ENCODE measurements at places on chromosomes 1 and 21.
A peak's percentile ranks its signal among the peaks of the same experiment; 100 is the strongest.

- peaks cover 16% of the 10 kb centered on the region for H3K36me3 ChIP-seq
- H3K4me3 ChIP-seq = no peak overlapping the region
- no peak overlapping the region for H3K27ac ChIP-seq
Measured at GRCh38 chr1:228194921-228195812, 12.7 kb upstream of the OBSCN start.

- H3K4me3 ChIP-seq = no peak overlapping the region
- H3K27ac ChIP-seq = no peak overlapping the region
Measured at GRCh38 chr1:1185101-1185765, 11.6 kb downstream of the TTLL10 start.

DNA sequence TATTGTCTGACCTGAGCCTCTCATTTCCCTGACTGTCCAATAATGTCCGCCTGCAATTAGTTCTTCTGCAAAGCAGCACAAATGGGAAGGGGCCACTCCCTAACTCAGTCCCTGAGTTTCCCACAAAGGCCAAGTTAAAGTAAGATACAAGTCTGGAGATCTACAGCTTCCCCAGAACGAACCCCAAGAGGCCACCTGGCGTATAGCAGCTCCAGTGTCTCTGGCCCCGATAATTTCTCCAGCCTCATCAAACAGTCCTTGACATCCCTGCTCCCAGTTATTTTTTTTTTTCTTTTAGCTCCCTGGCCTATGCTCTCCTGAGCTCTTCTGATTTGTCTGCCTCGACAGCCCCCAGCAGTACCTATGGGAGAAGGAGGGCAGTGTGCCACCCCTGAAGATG is 8.1 kb upstream of the ACKR1 start:
- H3K4me3 ChIP-seq = no peak overlapping the region
- peaks cover 4% of the 10 kb centered on the region for H3K4me1 ChIP-seq
- peaks cover 64% of the 10 kb centered on the region for H3K27me3 ChIP-seq
- no peak overlapping the region for H3K27ac ChIP-seq

DNA sequence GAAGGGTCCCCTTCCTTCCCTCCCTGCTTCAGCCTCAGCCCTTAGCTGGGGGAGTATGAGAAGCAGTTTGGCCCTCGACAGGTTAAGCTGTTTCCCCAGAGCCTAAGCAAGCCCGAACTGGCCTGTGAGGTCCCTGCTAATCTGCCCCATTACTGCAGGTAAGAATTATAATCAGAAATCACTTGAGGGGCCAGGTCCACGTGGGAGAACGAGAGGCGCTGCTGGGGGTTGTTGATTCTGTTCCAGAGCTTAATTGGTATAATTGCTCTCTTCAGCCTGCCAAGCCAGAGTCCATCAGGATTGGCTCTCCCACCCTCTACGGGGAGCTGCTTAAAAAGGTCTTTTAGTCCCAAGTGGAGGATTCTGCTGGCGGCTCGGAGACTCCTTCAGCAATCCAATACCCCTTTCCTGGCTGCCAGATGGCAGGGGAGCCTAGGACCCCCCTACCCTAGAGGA is 70.8 kb downstream of the UBE2T start:
- no peak overlapping the region for H3K4me3 ChIP-seq
- no peak for DNase-seq
- no peaks in the 10 kb centered on the region for H3K4me1 ChIP-seq

- no peaks in the 10 kb centered on the region for H3K4me1 ChIP-seq
- no peak overlapping the region for H3K4me3 ChIP-seq
- H3K27ac ChIP-seq = peak overlapping the region; percentile 33
- no peak for DNase-seq
Measured at GRCh38 chr1:38898653-38899230, 17.4 kb upstream of the GJA9 start.

- H3K27ac ChIP-seq = no peak overlapping the region
- no peak overlapping the region for H3K4me3 ChIP-seq
- DNase-seq = no peak
- no peaks in the 10 kb centered on the region for H3K36me3 ChIP-seq
- no peaks in the 10 kb centered on the region for H3K27me3 ChIP-seq
- no peaks in the 10 kb centered on the region for H3K4me1 ChIP-seq
Measured at GRCh38 chr1:1047963-1048362, 26.1 kb downstream of the RNF223 start.

DNA sequence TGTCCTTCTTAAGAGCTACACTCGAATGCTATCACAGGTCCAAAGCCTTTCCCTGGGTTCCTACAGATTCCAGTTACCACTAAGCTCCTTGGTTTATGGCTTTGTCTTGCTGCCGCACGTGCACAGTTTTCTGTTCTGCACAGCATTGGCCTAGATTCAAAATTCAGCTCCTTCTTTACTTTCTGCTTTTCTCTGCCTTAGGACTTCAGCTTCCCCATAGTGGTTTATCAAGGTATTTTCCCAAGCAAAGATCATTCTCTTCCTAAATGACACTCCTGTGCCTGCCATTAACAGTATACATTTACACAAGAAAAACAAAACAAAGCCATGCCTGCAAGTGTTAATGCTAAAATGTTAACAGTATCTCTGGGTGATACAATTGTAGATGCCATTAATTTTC is 41.8 kb downstream of the PTPRU start:
- no peak overlapping the region for H3K27ac ChIP-seq
- peaks cover 4% of the 10 kb centered on the region for H3K27me3 ChIP-seq
- DNase-seq = no peak
- no peaks in the 10 kb centered on the region for H3K4me1 ChIP-seq

DNA sequence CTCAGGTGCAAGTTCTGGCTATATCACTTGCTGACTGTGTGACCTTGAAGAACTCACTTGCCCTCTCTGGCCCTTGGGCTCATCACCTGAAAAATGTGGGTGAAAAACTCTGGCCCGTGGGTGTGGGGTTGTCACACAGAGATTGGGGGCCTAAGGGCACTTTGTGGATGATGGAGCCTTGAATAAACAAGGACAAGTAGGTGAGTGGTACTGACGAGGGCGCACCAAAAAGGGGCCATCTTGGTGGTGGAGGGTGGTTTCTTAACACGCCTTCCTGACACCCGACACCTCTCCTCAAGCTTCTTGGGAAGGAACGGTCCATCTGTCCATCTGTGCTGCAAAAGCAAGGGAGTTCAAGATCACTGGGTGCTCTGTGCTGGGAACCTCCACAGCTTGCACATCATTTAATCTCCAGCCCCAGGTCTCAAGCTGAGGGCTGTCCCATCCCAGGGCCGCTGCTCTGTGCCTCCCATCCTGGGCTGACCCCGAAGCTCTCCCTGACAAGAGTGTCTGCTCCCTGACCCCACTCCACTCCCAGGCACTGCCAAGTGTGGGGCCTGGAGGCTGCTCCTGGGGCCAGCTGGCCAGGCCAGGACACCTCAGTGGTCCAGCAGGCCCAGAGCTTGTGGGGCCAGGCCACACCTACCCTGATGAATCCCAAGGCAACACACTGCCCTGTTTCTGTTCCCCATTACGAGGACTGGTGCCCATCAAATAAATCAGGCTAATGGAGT is 97.3 kb downstream of the GLIS1 start:
- H3K27ac ChIP-seq = no peak overlapping the region
- H3K36me3 ChIP-seq = no peaks in the 10 kb centered on the region
- H3K4me1 ChIP-seq = no peaks in the 10 kb centered on the region

DNA sequence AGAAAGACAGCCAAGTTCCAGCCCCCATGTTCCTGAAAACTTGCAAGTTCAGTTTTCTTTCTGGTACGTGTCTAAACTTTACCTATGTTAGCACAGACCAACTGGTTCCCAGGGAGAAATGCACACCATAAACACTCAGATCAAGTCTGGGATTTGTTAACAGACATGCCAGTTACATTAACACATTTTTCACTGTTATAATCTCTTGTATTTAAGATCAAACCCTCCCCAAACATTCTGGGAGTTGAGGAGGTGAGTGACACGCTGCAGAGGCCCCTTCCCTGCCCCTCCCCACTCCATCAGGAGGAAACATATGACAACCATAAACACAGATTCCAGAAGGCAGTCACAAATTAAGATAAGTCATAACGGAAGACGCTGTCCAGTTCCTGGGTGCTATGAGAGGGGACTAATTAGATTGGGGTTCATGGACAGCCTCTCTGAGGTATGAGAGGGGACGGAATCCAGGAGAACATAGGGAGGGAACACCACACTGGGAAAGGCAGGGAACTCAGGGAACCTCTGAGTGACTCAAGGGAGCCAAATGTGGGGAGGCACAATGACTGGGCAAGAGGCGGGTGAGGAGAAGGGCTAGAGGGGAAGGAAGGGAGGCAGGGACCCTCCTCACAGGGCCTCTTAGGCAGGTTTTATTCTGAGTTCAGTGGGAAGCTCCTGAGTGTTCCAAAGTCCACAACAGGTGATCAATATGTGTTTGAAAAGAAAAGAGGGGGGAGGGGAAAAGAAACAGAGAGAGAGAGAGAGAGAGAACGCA is 25.0 kb downstream of the DUSP10 start:
- peaks cover 16% of the 10 kb centered on the region for H3K27me3 ChIP-seq
- H3K27ac ChIP-seq = no peak overlapping the region
- peaks cover 64% of the 10 kb centered on the region for H3K4me1 ChIP-seq
- no peak overlapping the region for H3K4me3 ChIP-seq
- peaks cover 17% of the 10 kb centered on the region for H3K36me3 ChIP-seq

DNA sequence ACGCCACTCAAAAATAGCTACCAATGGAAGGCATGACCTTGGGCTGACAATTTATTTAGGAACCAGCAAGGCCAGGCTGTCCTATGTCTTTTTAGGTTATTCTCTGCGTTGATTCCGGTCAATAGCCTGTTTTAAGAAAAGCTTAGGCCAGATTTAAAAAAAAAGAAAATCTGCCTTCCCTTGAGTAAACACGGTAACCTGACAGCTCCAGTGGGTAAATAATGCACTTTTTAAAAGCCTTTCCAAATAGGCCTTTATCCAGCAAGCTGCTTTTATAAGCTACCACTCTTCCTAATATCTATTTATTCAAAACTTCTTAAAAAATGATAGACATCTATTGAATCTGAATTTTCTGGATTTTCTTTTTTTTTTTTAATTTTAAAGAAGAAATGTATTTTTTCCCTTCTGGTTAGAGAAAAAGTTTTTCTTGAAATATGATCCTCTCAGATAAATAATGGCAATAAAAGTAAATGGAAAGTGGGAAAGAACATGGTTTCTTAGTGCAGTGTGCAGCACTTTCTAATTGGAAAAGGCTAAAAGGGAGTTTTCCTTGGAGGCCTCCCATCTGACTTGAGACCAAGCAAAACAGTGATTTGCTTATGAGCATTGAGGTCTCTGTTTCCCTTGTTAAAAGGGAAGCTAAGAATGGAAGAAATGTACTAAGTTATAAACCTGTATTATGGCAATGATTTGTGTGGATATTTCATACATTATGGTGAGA is 281.0 kb upstream of the RUNX1 start:
- H3K27ac ChIP-seq = no peak overlapping the region
- H3K27me3 ChIP-seq = peaks cover 6% of the 10 kb centered on the region
- peaks cover 6% of the 10 kb centered on the region for H3K36me3 ChIP-seq

DNA sequence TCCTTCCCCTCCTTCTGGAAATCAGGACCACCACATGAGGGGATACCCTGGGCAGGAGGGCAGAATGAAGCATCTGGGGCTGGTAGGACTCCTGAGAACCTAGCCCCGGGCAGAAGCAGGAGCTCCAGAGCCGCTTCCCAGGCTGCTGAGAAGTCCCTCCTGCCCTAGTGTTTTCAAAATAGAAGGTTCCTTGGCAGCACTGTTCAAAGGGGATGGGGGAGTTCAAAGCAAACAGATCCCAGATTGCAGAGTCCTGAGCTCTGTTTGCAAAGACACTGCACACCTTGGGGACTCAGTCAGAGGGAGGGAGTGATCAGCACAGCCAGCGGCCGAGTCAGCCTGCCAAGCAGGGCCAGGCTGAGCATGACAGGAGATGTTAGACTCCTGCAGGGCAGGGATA is 177.8 kb downstream of the PTPRU start:
- no peak overlapping the region for H3K4me3 ChIP-seq
- H3K27ac ChIP-seq = no peak overlapping the region
- no peak for DNase-seq
- peaks cover 23% of the 10 kb centered on the region for H3K27me3 ChIP-seq
- H3K36me3 ChIP-seq = no peaks in the 10 kb centered on the region

DNA sequence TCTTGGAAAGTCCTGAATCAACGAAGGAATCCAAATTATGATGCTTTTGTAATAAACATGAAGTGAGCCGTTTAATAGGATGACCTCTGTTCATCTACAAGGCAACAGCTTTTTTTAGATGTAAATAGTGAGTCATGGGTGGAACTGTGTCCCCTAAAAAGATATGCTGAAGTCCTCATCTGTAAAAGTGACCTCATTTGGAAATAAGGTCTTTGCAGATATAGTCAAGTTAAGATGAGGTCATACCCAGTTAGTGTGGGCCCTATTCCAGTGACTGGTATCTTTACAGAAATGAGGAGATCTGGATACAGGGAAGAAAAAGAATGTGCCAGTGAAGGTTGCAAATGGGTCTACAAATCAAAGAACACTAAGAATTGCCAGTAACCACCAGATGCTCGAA is 1287.3 kb upstream of the ADGRL4 start:
- no peak overlapping the region for H3K27ac ChIP-seq
- H3K27me3 ChIP-seq = no peaks in the 10 kb centered on the region
- H3K4me3 ChIP-seq = no peak overlapping the region

GRCh38 chr1:176515310-176515709 is 52.3 kb downstream of the PAPPA2 start:
- H3K4me1 ChIP-seq = no peaks in the 10 kb centered on the region
- no peak for DNase-seq
- H3K27ac ChIP-seq = no peak overlapping the region
- no peak overlapping the region for H3K4me3 ChIP-seq

- H3K4me3 ChIP-seq = no peak overlapping the region
- peaks cover 27% of the 10 kb centered on the region for H3K4me1 ChIP-seq
- H3K27me3 ChIP-seq = no peaks in the 10 kb centered on the region
- no peak for DNase-seq
Measured at GRCh38 chr1:200526709-200527612, 93.6 kb downstream of the KIF14 start.

DNA sequence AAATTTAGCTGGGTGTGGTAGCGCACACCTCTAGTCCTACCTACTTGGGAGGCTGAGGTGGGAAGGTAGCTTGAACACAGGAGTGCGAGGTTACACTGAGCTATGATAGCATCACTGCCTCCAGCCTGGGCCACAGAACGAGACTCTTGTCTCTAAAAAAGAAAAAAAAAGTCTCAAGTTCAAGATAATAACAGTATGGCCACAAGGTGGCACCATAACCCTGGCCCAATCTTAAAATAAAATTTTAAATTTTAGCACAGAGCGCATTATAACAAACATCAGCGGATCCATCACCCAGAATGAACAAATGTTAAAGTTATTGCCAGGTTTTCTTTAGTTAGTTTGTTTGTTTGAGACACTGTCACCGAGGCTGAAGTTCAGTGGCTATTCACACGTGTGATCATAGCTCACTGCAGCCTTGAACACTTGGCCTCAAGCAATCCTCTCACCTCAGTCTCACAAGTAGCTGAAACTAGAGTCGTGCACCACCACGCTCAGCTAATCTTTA is 2.9 kb upstream of the HTR6 start:
- DNase-seq = peak; percentile 45
- peaks cover 33% of the 10 kb centered on the region for H3K27me3 ChIP-seq
- H3K27ac ChIP-seq = no peak overlapping the region
- peaks cover 11% of the 10 kb centered on the region for H3K4me1 ChIP-seq
- H3K4me3 ChIP-seq = no peak overlapping the region

Measured in activated T-cell treated with anti-CD3 and anti-CD28 coated beads, Interleukin-2, amount 50 U/mL, for 72 hours (primary cell).